ENCODE measurements at places on chromosomes 12 and 14.

- no peak for DNase-seq
Observed at GRCh38 chr14:69662636-69663299, 51.4 kb downstream of the SUSD6 start.

- DNase-seq, result no peak
Observed at GRCh38 chr12:100675432-100675831, 101.9 kb downstream of the GAS2L3 start.

DNA sequence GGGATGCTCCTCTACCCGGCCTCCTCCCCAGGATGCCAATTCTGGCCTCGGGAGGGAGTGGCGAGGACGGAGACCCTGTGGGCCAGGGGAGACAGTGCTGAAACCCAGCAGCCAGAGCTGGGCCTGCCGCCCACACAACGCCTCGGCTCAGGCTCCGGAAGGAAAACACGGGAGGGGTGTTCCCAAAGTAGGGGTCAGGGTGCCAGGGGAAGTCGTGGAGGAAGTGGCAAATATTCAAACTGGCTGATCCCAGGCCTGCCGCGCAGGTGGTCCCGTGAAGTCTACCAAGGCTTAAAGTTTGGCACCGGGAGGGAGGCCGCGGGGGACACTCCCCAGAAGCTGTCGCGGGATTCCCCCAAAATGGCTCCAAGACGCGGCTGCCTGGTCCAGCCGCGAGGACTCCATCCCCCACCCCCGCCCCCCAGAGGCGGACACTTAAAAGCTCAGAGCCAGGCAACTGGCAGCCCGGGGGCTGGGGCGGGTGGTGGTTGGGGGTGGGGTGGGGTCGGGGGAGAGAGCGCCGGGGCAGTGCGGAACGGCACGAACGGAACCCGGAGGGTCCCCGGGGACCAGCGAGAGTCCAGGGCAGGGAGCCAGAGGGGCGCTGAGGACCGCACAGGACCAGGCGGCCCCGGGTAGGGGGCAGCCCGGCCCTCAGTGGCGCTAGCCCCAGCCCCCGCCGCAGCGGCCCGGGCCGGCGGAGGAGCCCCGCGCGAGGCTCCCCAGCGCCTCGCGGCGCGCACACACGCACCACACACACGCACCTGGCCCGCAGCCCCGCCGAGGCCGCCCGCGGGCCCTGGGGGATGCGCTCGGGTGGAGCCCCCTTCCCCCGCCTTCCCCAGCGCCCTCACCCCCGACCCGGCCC is 20.0 kb downstream of the BEGAIN start:
- DNase-seq, result no peak

GRCh38 chr12:112936264-112936663 is 2.0 kb upstream of the OAS3 start:
- DNase-seq, result no peak

GRCh38 chr12:112997506-112997905 is 19.2 kb downstream of the OAS2 start:
- no peak for DNase-seq

DNA sequence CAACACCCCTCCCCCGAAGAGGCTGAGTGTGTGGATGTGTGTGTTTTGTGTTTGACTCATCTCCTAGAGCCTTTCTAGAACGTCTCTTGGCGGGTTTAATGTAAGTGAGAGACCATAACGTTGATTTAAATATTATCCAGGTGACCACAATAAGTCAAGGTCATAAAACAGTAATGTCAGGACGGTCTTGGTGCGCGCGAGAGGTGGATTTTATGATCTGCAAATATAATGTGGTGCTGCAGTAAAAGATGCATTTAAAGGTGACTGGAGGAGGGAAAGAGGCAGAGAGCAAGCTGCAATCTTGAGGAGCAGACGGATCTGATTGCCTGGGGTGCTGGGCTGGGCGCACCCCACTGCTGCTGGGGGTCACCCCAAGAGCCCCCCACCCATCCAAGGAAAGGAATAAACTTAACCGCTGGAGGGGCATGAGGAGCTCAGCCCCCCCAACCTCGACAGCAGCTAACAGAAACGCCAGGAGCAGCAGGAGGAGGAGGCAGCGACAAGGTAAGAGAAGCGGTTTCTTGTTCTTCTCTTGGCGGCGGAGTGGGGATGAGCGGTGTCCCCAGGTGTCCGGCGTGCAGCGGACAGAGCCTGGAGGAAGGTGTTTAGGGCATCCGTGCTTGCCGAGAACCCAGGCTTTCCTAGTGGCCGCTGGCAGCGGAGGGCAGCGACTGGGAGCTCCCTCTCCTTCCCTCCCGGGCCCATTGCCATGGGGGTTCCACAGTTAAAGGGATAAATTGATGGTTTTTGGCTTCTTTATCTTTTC is 5.5 kb downstream of the HOXC10 start:
- no peak for DNase-seq

DNA sequence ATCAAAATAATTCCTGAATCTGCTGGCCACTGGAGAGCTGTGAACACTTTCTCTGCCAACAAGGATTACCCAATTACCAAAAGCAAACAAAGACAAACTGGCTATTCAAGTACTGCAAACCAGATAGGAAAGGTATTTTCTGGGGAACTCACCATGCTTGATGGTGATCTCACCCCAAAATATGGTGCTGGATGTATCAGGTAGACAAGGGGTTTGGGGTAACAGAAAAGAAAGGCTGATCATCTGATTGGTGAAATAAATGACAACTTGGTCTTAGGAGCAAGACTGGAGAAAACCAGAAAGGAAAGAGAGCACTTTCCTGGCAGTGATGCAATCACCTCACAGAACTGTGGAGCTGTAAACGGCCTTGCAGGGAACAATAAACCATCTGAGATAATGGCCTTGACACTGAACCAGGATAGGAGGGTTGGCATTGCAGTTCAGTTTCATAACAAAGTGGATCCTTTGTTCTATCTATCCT is 31.0 kb upstream of the NPFF start:
- DNase-seq, result no peak

DNA sequence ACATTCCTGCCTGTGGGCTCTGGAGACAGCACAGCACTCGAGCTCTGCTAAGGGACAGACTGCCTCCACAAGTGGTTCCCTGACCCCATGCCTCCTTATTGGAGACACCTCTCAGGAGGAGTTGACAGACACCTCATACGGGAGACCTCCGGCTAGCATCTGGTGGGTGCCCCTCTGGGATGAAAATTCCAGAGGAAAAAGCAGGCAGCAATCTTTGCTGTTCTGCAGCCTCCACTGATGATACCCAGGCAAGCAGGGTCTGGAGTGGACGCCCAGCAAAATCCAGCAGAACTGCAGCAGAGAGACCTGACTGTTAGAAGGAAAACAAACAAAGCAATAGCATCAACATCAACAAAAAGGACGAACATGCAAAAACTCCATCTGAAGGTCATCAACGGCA is 639.4 kb downstream of the SLC16A7 start:
- DNase-seq, result no peak

Measured in activated T-helper 1 cell treated with anti-CD3 and anti-CD28 coated beads, Interleukin-2, amount 50 U/mL, for 16 hours (primary cell).